ENCODE measurements at places on chromosomes 4 and X. TPM values are rescaled to one million over a fixed set of nuclear protein-coding genes. Genes with fewer than 3 reads are reported as not detected.

- no peak for DNase-seq
Measured at GRCh38 chrX:11665168-11666111, at the start of gene ARHGAP6. TSS of gene ARHGAP6 (minus strand) at chrX:11665920. CDS start at chrX:11664828, 1,092 bp downstream.

GRCh38 chr4:107922486-107923473 is 8.6 kb upstream of the CYP2U1 start:
- no peak for DNase-seq

DNA sequence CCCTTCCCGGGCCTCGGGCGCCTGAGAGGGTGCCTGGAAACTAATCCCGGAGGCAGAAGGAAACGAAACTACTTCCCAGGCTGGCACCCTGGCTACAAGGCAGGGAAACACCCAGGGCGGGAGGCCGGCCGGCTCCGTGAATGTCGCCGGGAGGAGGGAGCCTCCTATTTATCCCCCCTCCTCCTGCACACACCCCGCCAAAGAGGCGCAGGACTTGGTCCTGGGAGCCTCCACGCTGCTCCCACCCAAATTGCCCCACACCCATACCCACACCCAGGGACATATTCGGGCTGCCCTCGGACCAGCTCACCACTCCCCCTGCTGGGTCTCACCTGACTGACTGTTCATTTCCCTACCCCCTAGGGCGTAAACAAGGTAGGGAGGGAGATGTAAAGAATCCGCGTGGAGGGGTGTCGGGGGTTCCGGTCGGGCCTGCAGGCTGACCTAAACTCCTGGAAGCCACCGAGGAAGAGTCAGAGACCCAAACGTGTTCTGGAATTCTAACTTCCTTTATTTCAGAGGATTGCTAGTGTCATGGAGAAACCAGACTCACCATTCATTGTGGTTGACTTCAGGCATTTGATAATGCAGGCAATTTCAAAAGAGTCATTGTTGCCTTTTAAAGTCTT is at the start of gene BTC:
TSS of gene BTC (minus strand) at position 142 of the 629 bp plus-strand sequence. CDS start 198 bp downstream, outside the sequence.
- DNase-seq = peak; percentile 23

DNA sequence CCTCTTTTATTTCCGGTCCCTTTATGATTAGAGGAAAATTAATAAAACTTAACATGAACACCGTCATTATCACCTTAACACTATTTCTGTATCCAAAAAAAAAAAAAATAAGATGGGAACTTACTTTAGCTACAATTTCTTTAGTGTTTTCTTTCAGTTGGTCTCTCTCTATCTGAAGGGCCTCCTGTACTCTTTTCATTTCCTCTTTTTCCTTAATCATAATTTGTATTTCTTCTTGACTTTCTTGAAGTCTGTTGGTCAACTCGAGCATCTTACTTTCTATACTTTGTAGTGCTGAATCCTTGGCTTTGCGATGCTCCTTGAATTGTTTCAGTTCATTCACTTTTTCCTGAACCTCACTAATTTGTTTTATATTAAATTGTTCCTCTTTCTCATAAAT is 45.3 kb upstream of the BDH2 start:
- no peak for DNase-seq

NPY2R gene
- 0.35 TPM for total RNA-seq
